ENCODE measurements at places on chromosomes 2 and 18.

DNA sequence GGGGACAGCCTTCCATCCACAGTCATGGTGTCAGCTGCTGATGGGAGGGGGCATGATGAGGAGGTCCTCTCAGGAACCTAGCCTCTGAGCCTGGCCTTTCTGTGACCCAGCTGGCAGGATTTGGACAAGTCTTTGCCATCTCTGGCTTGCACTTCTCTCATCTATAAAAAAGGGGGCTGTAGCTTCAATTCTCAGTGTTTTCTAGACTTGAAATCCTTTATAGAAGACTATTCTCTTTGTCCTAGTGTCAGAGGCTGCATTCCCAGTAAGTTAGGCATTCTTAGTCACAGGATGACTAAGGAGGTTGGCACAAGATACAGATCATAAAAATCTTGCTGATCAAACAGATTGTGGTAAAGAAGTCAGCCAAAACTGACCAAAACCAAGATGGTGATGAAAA is 958.5 kb downstream of the CNTNAP5 start:
- DNase-seq: no peak

- no peak for DNase-seq
These were observed 732.2 kb downstream of the GALR1 start for GRCh38 chr18:77981874-77982273.

DNA sequence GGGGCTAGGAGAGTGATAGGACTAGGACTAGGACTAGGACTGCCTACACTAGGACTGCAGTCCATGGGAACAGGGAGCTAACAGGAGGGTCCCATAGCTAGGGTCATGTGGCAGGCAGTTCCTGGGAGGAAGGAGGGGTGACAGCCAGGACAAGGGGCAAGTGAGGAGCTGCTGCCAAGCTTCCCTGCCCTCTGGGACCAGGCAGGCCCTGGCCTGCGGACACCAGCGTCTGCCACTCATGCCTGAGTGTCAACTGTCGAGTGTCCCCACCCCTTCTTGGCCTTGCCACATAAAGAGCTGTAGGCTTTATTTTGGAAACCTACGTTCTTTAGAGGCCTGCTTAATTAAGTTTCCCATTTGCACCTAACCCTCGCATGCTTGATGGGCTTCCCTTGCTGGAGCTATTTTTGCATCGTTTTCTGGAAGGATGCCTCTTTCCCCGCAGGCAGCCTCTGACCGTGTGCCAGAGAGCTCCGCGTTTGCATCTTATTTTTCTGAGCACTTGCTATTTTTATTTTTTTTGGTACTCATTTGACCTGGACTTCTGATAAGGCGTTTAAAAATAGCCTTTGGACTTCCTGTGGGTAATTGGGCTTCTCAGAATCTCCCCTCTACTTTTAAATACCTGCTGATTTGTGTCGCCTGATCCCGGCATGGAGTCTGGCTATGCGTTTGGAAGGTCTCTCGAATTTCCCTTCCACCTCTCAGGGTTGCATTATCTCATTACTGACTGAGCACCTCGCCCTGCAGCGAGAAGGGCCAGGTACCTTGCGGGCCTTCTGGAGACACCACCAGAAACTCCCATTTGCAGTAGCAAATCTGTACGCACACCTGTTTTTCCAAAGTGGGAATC is 66.4 kb downstream of the SH3RF3 start:
- DNase-seq: no peak

- no peak for DNase-seq
These were observed 6.5 kb upstream of the CAPN10 start for GRCh38 chr2:240579771-240580614.

- no peak for DNase-seq
These were observed 93.3 kb downstream of the TGFA start for GRCh38 chr2:70460333-70460732.

DNA sequence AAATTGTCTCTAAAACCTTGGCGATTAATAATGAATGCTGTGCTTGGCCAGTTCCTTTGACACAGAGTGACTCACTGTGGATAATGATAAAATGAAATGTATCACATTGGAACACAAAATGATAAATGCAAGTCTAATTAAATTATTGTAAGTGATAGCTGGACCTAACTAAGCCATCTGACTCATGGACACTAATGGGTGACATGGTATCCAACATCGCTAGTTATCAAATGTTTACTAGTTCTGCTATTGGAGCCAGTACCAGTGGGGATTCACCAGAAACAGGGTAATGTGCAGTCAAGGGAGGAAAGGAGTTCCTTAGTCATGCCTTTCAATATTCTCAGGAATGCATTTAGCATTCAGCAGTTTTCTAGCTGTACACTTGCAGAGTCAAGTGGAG is 736.3 kb upstream of the ACVR2A start:
- DNase-seq: no peak

GRCh38 chr2:68415521-68415920 is 50.4 kb downstream of the PLEK start:
- no peak for DNase-seq

DNA sequence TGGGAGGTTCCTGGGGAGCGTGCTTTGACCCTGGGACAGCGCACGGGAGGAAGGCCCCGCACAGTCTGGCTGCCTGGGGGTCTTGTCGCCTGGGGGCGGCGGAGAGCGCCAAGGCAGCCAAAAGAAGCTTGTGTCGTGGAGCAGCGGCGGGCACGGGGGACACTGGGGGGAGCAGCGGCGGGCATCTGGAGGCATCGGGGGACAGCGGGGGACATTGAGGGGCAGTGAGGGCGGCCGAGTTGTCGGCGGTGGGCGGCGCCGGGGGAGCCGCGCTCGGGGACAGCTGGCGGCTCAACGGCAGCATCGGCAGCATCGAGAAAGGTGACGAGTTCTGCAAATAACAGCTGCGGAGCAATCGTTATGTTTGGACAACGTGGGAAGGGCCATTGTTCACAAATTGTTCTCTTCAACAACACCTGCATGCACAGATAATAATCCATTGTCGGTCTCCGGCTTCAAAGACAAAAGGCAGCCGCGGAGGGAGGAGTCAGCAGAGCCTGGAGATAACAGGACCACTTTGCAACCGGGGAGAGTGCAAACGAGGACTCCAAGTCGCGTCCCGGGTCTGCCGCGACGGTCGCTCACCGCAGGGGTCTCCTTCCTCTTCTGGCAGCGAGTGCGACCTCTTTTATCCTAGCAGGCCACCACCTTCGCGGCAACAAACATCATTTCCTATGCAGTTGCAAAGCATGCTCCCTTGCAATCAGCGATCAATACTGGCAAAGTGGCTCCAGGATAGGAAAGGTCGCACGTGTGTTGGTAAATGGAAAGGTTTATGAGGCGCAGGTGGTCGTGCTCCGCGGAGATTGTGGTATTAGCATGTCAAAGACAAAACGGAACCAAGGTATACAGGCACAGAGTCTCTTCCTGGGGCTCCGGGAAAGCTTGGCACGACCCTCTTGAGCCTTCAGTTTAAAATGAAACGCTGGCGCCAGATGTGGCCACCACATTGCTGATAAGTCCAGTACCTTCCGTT is 132.3 kb upstream of the DLX2 start:
- DNase-seq: no peak

Data from stimulated activated CD8-positive, alpha-beta memory T cell treated with anti-CD3 and anti-CD28 coated beads, Interleukin-15, amount 100 ng/mL, for 24 hours (primary cell).